ENCODE measurements at places on chromosomes 7 and 10. TPM values are rescaled to one million over a fixed set of nuclear protein-coding genes. Genes with fewer than 3 reads are reported as not detected.

Gene ORC5
- 24.0 TPM for total RNA-seq

Gene CACUL1
- 49.8 TPM for total RNA-seq

Gene ELFN1
- 0.83 TPM for total RNA-seq

Gene NRG3
- total RNA-seq = not detected

Gene HOXA5
- total RNA-seq = 11.0 TPM

Gene PRLHR
- not detected for total RNA-seq

Gene TOMM7
- total RNA-seq = 77.5 TPM

Gene BCCIP
- total RNA-seq = 74.3 TPM

DNA sequence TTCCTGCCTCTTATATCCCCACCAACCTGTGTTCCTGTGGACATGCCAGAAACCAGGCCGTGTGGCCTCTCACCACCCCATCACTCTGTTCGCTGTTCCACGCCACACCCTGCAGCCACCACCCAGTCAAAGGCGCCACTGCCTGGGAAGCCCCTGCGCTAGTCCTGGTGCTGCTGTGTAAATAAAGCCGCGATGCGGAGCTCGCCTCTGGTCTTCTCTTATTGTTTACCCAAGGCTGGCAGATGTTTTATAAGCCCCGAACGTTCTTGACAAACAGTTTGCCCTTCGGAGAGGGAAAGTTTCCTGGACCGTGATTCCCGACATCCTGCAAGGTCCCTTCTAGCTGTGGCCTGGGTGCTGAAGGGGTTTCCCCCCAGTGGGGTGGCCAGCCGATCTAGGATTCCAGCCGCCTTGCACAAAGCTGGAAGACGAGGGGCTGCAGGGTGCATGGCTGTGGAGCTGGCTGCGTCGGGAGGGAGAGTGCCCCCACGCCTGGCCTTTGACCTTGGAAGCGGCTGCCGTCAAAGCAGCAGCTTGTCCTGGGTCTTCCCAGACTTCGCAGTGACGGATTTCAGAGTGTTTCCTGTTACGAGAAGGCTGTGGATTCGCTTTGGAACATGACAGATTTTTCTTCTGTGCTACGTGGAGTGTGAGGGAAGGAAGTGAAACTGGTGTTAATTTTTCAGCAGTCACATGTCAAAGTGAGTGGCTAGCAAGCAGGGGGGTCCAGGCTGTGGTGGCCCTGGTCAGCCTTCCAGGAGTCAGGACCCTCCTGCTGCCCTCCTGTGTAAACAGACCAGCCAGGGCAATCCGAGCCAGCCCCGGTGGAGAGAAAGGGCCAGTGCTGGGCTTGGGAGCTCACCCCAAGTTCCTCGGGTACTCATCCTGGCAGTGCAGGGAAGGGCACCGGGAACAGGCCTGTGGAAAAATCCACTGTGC, 61.6 kb downstream of the LHPP start:
- DNase-seq = no peak

- no peak for DNase-seq
Measured at GRCh38 chr10:4214908-4215307, 429.9 kb upstream of the KLF6 start.

DNA sequence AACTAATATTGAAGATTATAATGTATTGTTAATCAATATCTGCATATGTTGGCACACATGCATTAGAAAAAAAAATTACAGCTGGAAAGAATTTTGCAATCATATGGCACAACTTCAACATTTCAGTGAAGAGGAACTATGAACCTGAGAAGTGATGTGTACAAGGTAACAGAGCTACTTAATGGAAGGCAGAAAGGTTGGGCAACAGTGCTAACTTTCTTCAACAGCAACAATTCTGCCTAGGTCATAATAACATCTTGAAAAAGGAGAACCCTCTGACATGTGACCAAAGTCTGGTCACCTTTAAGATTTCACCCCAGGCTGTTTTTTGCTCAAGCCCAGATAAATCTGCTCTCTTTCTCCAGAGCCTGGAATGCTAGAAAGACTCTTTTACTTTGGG, 47.9 kb upstream of the SKAP2 start:
- DNase-seq = no peak

GRCh38 chr7:17495655-17496394, 197.4 kb downstream of the AHR start:
- DNase-seq = no peak

GRCh38 chr10:28592953-28593352, 60.0 kb downstream of the WAC start:
- peak; percentile 68 for DNase-seq

DNA sequence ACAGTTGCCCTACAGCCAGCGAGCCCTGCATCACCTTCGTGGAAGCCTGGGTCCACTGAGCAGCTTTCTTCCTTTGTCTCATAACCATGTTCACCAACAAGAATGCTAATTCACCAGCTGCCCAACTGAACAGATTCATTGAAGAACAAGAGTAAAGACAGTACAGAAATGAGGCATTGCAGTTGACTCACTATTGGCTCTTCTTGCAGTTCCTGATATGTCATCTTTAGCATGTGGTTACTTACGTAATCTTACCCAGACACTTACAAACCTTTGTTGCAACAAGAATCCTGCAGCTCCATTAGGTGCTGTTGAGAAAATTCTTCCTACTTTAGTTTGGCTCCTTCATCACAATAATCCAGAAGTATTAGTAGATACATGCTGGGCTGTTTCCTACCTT, 174.0 kb upstream of the TPK1 start:
- no peak for DNase-seq
